ENCODE measurements at places on chromosomes 13 and 19. TPM values are rescaled to one million over a fixed set of nuclear protein-coding genes. Genes with fewer than 3 reads are reported as not detected.

The P2RY11 gene
- polyA plus RNA-seq = 10.5 TPM

The SLC5A5 gene
- polyA plus RNA-seq = not detected

The FFAR3 gene
- 0.31 TPM for polyA plus RNA-seq

The PGLYRP1 gene
- polyA plus RNA-seq = 0.67 TPM

The BRCA2 gene
- 7.3 TPM for polyA plus RNA-seq

The OR7E24 gene
- not detected for polyA plus RNA-seq

The CPB2 gene
- 0.19 TPM for polyA plus RNA-seq

The PPP1R15A gene
- polyA plus RNA-seq = 34.7 TPM

The TUBA3C gene
- not detected for polyA plus RNA-seq
